ENCODE measurements at places on chromosomes 4 and X. TPM values are rescaled to one million over a fixed set of nuclear protein-coding genes. Genes with fewer than 3 reads are reported as not detected.

The CT45A8 gene
- total RNA-seq, result not detected

The NLGN4X gene
- 0.69 TPM for total RNA-seq

The CXCL10 gene
- not detected for total RNA-seq

The ETFDH gene
- total RNA-seq, result 9.2 TPM

The S100G gene
- not detected for total RNA-seq

The TMPRSS11F gene
- total RNA-seq, result not detected

The MTNR1A gene
- total RNA-seq, result 0.36 TPM

The EPGN gene
- total RNA-seq, result 1.9 TPM

The CCNQ gene
- total RNA-seq, result 48.3 TPM

The GAGE12E gene
- total RNA-seq, result not detected

All from epithelial cell of proximal tubule (primary cell).